HT1080 (cell line): ENCODE measurements at places on chromosomes 11 and 22.

- DNase-seq = no peak
These were observed 14.8 kb upstream of the P2RY2 start for GRCh38 chr11:73203322-73203721.

DNA sequence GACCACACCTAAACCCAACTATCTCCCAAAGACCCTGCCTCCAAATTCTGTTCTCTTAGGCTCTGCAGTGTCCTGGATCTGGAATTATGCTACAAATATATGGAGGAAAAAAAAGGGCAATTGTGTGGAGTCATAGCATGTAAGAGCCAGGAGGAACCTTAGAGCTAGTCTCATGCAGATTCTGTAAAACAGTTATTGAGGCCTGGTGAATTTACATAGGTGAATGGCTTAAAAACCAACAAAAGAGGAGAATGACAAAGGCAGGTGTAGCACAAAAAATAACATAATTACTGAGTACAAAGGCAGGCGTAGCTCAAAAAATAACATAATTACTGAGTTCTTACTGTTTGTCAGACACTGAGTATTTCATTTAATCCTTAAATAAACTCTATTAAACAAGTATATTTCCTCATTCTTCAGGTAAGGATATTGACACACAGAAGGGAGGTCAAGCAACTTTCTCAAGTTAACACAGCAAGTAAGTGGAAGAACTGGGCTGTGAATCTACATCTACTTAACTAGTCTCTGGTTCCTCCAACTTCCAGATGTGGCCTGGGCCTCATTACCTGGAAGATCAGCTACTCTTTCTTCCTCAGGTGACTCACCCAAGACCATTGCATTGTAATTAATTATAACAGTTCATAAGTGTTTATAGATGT lies 938.9 kb upstream of the TENM4 start:
- DNase-seq = no peak

DNA sequence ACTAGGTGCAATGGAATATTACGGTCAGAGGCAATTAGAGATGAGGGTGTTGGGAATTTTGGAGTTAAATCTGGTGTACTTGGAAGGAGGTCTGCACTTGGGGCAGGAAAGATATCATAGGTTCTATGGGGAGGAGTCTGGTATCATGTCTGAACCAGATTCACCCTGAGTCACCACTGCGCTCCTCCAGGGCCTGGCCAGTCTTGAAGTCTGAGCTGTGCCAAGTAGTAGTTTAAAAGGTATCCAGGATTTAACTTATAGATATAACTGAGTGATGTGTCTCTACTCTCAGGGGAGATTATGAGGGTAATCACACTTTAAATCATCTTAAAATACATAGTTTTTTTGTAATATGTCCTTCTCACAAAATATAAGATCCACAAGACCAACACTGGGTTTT lies 6.6 kb downstream of the CNGA4 start:
- DNase-seq = no peak

GRCh38 chr11:126948563-126948962 lies 52.0 kb downstream of the KIRREL3 start:
- peak; percentile 54 for DNase-seq

GRCh38 chr22:21845558-21846453 lies 21.6 kb downstream of the MAPK1 start:
- DNase-seq = no peak

DNA sequence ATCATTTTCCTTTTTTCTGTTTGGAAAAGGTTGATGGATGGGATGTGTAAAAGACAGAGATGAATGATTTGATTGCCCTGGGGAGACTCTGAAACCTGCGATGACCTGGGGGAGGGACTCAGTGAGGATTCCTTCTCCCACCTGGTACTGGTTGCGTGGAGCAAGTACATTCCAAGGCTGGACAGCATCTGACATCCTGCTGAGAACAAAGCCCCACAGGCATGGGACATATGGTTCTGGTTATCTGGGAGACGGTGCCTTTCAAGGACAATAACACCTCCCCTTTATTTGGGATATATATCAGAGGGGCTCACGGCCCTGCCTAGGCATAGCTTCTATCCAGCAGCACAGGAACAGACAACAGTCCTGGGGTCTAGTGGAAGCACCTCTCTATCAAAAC lies 527.8 kb downstream of the METTL15 start:
- no peak for DNase-seq
